ENCODE measurements at places on chromosomes 1 and 21. TPM values are rescaled to one million over a fixed set of nuclear protein-coding genes. Genes with fewer than 3 reads are reported as not detected.
A peak's percentile ranks its signal among the peaks of the same experiment; 100 is the strongest.

DNA sequence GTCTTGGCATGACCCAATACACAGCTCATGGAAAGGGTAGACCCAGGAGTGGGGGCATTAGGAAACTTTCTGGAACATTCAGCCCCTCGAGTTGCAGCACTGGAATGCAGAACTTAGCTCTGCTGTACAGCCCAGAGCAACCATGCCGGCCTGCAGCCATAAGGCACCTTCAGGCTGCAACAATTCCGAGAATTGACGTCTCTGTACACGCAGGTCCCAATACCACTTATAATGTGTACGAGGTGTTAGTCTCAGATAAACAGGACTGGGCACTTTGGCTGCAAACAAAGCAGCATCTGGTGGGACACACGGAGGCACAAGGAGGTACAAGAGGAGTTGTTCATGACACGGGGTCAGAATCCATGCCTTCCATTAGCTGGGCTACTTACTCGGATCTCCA, 7.9 kb downstream of the CBR1 start:
- H3K4me3 ChIP-seq, result no peak overlapping the region
- H3K4me1 ChIP-seq, result peaks cover 6% of the 10 kb centered on the region
- no peaks in the 10 kb centered on the region for H3K27me3 ChIP-seq
- DNase-seq, result no peak

- no peak overlapping the region for H3K27ac ChIP-seq
- no peaks in the 10 kb centered on the region for H3K4me1 ChIP-seq
- H3K4me3 ChIP-seq, result no peak overlapping the region
- DNase-seq, result no peak
These were observed 3.5 kb upstream of the UBXN10 start for GRCh38 chr1:20182415-20182814.

DNA sequence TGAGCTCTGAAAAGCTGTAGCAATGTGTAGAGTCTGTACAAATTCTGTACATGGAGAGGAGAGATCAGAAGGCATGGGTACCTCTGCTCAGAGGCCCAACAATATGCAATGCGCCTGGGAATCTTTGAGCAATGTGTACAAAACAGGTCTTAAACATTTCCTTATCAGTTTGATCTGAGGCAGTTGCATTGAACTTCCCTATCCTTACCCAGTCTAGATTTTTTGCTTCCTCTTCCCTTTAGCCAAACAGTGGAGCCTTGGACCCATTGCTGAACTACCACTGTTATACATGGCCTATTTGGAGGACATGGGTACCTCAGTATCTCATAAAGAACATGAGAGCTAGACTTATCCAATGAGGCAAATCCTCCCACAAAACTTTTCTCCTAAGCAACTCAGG, 12.6 kb upstream of the MNDA start:
- H3K36me3 ChIP-seq, result no peaks in the 10 kb centered on the region
- H3K27ac ChIP-seq, result no peak overlapping the region
- H3K4me1 ChIP-seq, result no peaks in the 10 kb centered on the region
- no peak overlapping the region for H3K4me3 ChIP-seq
- H3K27me3 ChIP-seq, result no peaks in the 10 kb centered on the region

DNA sequence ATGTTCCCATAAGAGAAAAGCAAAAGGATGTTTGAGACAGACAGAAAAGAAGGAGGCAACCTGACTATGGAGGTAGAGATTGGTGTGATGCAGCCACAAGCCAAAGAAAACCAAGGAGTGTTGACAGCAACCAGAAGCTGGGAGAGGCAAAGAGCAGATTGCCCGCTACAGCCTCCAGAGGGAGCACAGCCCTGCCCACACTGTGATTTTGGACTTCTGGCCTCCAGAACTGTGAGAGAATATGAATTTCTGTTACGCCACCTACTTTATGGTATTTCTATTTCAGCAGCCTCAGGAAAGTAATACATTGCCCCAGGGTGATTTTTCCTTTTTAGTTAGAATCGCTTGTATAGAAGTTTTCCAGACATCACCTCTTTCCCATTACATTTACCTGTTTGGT, 28.4 kb downstream of the SLAMF6 start:
- no peaks in the 10 kb centered on the region for H3K27me3 ChIP-seq
- H3K36me3 ChIP-seq, result no peaks in the 10 kb centered on the region
- H3K4me1 ChIP-seq, result no peaks in the 10 kb centered on the region
- no peak overlapping the region for H3K27ac ChIP-seq
- H3K4me3 ChIP-seq, result no peak overlapping the region
- DNase-seq, result no peak

DNA sequence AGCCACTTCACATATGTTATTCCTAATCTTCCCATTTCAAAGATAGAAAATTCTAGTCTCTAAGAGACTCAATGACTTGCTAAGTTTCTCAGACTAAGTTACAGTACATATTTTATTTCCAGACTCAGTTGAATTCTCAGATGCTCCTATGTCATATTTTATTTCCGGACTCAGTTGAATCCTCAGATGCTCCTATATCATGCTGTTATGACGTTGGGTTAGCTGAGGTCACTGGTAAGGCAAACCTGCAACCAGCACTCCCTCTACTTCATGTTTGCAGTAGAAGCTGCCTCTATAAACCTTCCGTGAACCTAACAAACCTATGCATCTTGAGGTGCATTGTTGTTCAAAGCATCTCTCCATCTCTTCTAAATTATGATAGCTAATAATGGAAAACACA, 187.1 kb upstream of the SGIP1 start:
- no peaks in the 10 kb centered on the region for H3K36me3 ChIP-seq
- no peak for DNase-seq
- H3K27ac ChIP-seq, result peak overlapping the region; percentile 73
- H3K4me1 ChIP-seq, result peaks cover 98% of the 10 kb centered on the region
- H3K27me3 ChIP-seq, result no peaks in the 10 kb centered on the region

GRCh38 chr1:246769306-246769705, 45.1 kb downstream of the SCCPDH start:
- no peaks in the 10 kb centered on the region for H3K4me1 ChIP-seq
- H3K27me3 ChIP-seq, result no peaks in the 10 kb centered on the region
- peaks cover 3% of the 10 kb centered on the region for H3K36me3 ChIP-seq
- no peak overlapping the region for H3K4me3 ChIP-seq

GRCh38 chr1:56758794-56759193, 60.4 kb downstream of the FYB2 start:
- no peak overlapping the region for H3K4me3 ChIP-seq
- H3K27me3 ChIP-seq, result no peaks in the 10 kb centered on the region
- H3K4me1 ChIP-seq, result no peaks in the 10 kb centered on the region
- no peak for DNase-seq
- H3K36me3 ChIP-seq, result no peaks in the 10 kb centered on the region
- H3K27ac ChIP-seq, result no peak overlapping the region

GRCh38 chr1:117093870-117094621, 27.5 kb downstream of the TRIM45 start:
- no peak overlapping the region for H3K4me3 ChIP-seq
- no peaks in the 10 kb centered on the region for H3K27me3 ChIP-seq
- no peak for DNase-seq
- peaks cover 9% of the 10 kb centered on the region for H3K36me3 ChIP-seq

- peaks cover 19% of the 10 kb centered on the region for H3K4me1 ChIP-seq
- H3K4me3 ChIP-seq, result peak overlapping the region; percentile 81
- no peak for DNase-seq
These were observed 564 bp downstream of the DISP1 start for GRCh38 chr1:222815440-222815765.

DNA sequence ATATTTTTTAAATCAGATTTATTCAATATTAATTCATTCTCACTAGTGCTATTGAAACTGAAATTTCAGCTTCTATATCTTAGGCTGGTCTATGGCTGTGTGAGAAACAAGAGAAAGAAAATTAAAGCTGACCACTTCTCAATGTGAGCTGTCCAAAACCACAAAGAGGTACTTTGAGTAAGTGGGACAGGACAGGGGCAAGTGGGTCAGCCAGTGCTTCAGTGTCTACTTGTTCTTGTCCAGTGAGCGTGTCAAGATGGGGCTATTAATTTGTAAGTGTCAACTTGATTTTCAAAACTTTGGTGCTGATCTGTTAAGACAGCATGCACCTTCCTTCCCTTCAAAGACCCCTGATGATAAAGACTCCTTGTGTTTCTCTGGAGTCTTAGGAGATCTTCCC, 533.9 kb downstream of the PLPP3 start:
- no peak for DNase-seq
- no peaks in the 10 kb centered on the region for H3K27me3 ChIP-seq
- no peak overlapping the region for H3K27ac ChIP-seq

DNA sequence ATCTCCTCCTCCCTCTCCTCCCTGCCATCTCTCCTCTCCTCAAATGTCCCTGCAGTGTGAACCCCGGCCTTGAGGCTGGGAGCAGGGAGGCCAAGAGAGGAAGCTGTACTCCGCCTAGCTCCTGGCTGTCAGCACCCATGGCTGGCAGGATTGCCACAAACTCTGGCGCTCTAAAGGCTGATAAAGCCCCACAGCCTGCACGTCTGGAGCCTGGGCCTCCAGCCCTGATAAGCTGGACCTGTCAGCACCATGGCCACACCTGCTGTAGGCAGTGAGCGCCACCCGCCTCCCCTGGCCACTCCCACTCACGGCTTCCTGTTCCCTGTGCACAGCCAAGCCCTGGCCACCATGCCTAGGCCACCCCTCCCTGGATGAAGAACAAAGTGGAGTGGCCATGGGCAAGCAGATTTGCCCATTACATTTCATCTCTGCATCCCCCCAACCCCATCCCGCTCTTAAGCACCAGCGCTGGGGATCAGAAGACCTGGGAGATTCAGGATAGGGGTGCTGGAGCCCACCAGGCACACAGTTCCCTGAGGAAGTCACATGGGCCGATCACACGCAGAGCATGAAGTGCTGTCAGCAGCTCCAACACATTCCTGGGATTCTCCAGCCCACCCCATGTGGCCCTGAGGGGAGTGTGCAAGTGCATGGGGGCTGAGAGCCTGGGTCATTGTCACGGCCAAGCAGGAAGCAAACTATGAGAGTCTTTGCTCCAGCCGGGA, 24.2 kb upstream of the NPPB start:
- peak overlapping the region; percentile 10 for H3K27ac ChIP-seq
- H3K4me1 ChIP-seq, result peaks cover 50% of the 10 kb centered on the region
- H3K27me3 ChIP-seq, result no peaks in the 10 kb centered on the region

GRCh38 chr1:223019256-223019655, 123.8 kb downstream of the TLR5 start:
- no peak overlapping the region for H3K4me3 ChIP-seq
- H3K27me3 ChIP-seq, result no peaks in the 10 kb centered on the region
- H3K27ac ChIP-seq, result no peak overlapping the region
- no peak for DNase-seq
- H3K36me3 ChIP-seq, result no peaks in the 10 kb centered on the region

DNA sequence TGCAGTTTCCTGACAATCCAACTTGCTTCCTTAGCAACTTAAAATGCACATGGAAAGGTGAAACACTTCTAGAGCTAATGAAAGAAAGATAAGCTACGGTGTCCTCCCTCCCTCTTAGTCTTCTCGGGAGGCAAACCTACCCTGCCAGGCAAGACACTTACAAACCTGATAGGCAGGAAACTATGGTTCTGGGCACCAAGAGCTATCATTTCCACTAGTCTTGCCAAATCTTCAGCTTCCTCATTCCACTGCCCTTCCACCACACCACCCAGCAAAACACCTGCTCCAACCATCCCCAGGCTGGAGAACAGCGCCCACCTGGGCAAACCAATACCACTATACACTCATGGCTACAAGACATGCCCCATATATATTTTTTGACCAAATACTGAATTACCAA, 15.2 kb downstream of the NDC1 start:
- H3K27me3 ChIP-seq, result no peaks in the 10 kb centered on the region
- H3K27ac ChIP-seq, result no peak overlapping the region
- H3K36me3 ChIP-seq, result no peaks in the 10 kb centered on the region
- H3K4me1 ChIP-seq, result no peaks in the 10 kb centered on the region
- H3K4me3 ChIP-seq, result no peak overlapping the region

GRCh38 chr1:233025157-233025556, 74.7 kb downstream of the NTPCR start:
- H3K4me1 ChIP-seq, result no peaks in the 10 kb centered on the region
- H3K27me3 ChIP-seq, result no peaks in the 10 kb centered on the region
- peak; percentile 16 for DNase-seq
- no peak overlapping the region for H3K27ac ChIP-seq

DNA sequence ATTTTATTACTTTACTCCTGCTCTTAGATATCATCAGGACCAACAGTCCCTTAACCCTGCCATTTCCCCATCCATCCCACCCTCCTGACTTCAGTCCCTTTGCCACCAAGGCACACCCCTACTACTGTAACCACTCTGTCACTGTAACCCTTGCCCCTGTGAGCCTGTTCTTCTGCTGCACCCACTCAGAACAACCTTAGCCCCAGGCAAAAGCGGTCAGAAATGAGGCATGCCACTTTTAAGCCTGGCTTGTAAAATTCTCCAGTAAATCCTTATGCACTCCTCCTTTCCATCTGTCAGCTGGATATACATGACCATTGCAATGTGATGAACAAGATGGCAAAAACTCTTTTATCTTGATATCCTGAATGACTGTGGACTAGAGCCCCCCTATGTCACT, 555.0 kb upstream of the PLXNA2 start:
- H3K36me3 ChIP-seq, result no peaks in the 10 kb centered on the region
- no peaks in the 10 kb centered on the region for H3K4me1 ChIP-seq
- no peak for DNase-seq
- no peaks in the 10 kb centered on the region for H3K27me3 ChIP-seq
- H3K27ac ChIP-seq, result no peak overlapping the region

DNA sequence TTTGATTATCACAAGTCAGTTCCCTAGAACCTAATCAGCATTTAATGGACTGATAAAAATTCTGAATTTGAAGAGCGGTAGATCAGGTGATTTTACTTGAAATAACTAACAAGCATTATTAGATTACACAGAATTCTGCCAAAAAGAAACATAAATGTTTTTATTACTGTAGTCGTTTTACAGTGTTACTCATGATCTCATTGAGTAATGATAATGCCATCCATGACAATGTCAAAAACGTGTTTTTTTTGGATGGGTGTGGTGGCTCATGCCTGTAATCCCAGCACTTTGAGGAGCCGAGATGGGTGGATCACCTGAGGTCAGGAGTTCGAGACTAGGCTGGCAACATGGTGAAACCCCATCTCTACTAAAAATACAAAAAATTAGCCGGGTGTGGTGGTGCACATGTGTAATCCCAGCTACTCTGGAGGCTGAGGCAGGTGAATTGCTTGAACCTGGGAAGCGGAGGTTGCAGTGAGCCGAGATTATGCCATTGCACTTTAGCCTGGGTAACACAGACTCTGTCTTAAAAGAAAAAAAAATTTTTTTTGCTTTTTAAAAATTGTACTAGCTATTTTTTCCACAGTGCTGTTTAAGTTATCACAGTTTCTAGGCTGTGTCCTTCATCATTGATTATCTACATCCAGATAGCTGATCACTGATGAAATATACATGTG, 56.6 kb downstream of the LAMC1 start:
- no peak overlapping the region for H3K27ac ChIP-seq
- no peak overlapping the region for H3K4me3 ChIP-seq
- H3K4me1 ChIP-seq, result peaks cover 52% of the 10 kb centered on the region
- H3K36me3 ChIP-seq, result no peaks in the 10 kb centered on the region
- no peak for DNase-seq
- no peaks in the 10 kb centered on the region for H3K27me3 ChIP-seq

DNA sequence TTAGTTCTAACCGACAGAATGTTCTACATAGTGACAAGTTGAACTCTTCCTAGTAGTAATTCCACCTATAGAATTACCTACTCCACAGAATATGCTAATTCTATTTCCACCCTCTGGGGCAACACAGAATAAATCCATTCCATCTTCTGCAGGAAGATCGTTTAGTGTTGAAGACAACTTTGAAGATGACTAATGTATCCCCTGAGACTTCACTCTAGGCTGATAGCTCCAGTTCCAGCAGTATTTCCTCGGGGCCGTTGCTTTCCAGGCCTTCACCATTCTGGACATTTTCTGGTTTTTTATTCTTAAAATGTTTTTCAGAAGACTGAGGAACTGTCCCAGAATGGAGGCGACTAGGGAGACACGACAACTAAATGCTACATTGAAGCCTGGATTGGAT, 61.0 kb upstream of the CSF1 start:
- H3K4me1 ChIP-seq, result no peaks in the 10 kb centered on the region
- H3K27ac ChIP-seq, result no peak overlapping the region
- no peaks in the 10 kb centered on the region for H3K27me3 ChIP-seq
- H3K36me3 ChIP-seq, result no peaks in the 10 kb centered on the region

SPATA46 gene
- total RNA-seq, result not detected

PGLYRP3 gene
- not detected for total RNA-seq

LRRN2 gene
- total RNA-seq, result 0.93 TPM

All from psoas muscle (tissue), 8 donors.